ENCODE measurements at places on chromosomes 2 and 18. TPM values are rescaled to one million over a fixed set of nuclear protein-coding genes. Genes with fewer than 3 reads are reported as not detected.

GRCh38 chr2:160445673-160446072 is 47.9 kb downstream of the RBMS1 start:
- no peak for DNase-seq

DNA sequence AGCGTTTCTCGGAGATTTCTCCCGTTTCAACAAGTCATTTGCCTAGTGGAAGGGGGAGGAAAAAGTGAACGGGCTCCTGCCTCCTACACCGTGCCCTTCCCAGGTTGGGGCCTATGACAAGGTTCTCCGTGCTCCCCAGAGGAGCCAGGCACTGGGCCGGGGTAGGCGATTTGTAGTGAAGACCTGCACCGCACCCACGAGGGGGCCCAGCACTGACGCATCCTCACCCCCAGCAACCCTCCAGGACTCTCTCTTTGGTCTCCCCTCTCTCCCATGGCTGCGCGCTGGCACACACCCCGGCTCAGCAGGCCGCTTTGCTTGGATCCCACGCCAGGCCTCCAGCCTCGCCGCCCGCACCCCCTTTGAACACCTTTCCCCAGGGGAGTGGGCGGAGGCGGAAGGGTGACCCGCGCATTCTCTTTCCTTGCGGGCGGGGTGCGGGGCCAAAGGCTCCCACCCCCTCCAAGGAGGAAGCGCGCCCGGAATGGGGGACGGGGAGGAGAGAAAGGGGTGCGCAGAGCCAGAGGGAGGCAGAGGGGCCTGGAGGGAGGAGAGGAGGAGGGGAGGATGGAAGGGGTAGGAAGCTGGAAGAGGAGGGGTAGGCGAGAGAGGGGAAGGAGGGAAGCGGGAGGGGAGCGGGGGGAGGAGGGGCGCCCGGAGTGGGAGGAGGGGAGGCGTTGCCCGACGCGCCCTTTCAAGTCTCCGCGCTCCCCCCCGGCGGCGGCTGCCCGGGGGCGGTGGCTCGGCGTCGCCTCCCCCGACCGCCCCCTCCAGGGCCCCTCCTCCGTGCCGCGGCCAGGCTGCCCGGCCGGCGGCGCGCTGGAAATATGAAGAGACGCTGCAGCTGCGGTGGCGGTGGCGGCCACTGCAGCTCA is at the start of gene APCDD1:
Gene APCDD1 (plus strand): TSS at position 830 of the 875 bp plus-strand sequence. CDS start 347 bp downstream, outside the sequence.
- DNase-seq: no peak

SNTG2 gene
- total RNA-seq: not detected

BOK gene
- 2.2 TPM for total RNA-seq

REG1B gene
- not detected for total RNA-seq

TWIST2 gene
- not detected for total RNA-seq

C2orf92 gene
- 8.6 TPM for total RNA-seq

C2orf42 gene
- total RNA-seq: 24.3 TPM

Data from natural killer cell treated with Interleukin-12 subunit alpha and Interleukin-12 subunit beta and Interleukin-15 and Interleukin-18, amount 100 ng/mL, for 72 hours (primary cell).